ENCODE measurements at places on chromosomes 7 and 10.

GRCh38 chr7:66740302-66740979, at the start of gene RABGEF1:
RABGEF1 (plus strand) TSS chr7:66740733; CDS start chr7:66771900, 31,167 bp downstream.
- peak; percentile 94 for DNase-seq

DNA sequence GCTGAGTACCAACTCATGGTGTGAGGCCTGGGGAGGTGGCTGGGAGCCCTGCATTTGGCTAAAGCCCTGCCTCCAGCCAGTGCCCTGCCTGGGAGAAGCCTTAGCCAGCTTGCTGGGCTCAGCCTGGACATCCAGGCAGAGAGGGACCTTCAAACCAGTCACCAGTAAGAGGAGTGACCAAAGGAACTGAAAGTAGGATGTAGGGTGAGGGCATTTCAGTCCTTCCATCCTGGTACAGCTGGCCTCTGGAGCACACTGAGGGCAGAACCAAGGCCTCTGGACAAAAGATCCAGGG, 124.8 kb downstream of the ADCY1 start:
- no peak for DNase-seq

DNA sequence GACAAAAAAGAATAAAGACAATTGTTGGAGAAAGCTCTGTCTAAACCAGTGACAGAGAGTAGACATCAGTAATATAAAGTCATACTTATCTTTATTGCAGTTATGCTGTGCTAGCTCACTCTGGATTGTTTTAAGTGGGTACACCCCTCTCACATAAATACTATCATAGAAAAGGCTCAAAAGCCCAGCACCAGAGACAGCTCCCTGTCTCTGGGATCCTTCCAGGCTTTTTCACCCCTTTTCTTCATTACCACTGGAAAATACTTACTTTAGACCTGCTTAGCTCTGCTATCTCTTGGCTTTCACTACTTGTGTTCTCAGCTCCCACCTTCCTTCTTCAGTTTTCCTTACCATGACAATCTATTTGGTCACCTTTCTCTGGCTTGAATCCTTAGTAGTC, 259.1 kb upstream of the MINDY3 start:
- DNase-seq: no peak

DNA sequence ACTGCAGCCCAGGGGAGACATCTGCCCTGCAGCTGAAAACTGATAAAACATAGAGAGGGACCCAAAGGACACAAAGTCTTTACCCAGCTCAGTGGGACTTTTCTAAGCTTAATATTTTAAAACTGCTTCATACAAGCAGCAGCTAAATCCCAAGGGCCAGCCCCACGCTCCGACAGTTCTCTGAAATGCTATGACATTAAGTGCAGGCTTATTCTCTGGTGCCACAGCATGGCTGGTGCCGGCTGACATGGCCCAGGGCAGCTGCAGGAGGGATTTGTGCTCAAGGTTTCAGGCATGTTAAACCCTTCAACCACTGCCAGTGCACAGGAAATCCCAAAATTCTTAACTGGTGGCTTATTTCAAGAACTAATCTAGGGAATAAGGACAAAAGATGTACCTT, 170.9 kb downstream of the PARD3 start:
- DNase-seq: no peak
